ENCODE measurements at places on chromosomes 5 and 9. TPM values are rescaled to one million over a fixed set of nuclear protein-coding genes. Genes with fewer than 3 reads are reported as not detected.

GRCh38 chr9:87592554-87593358 is 95.1 kb downstream of the DAPK1 start:
- H3K27ac ChIP-seq: peak overlapping the region; percentile 57
- H3K27me3 ChIP-seq: no peaks in the 10 kb centered on the region
- H3K4me1 ChIP-seq: peaks cover 9% of the 10 kb centered on the region
- DNase-seq: peak; percentile 73

GRCh38 chr9:122318284-122318683 is 52.5 kb upstream of the PTGS1 start:
- H3K27me3 ChIP-seq: no peaks in the 10 kb centered on the region
- no peaks in the 10 kb centered on the region for H3K4me1 ChIP-seq
- no peaks in the 10 kb centered on the region for H3K36me3 ChIP-seq
- DNase-seq: peak; percentile 37
- H3K4me3 ChIP-seq: no peak overlapping the region

DNA sequence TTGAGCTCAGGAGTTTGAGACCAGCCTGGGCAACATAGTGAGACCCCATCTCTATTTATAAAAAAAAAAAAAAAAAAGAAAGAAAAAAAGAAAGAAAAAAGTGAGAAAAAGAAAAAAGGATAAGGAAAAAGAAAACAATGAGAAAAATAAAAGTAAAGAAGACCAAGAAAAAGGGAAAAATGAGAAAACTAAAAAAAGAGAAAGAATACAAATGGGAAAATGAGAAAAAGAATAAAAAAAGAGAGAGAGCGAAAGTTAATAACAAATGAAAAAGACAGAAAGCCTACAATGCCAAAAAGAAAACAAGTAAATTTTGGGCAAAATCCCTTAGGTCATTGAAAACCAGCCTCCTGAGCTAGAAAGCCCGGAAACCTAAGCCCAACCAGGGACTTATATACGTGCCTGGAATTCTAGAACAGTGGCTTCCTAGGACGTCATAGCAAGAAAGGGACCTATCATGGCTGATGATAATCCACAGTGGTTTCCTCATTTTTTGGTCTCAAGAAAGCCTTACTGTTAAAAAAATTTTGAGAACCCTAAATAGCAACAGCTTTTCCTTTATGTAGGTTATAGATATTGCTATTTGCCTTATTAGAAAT is 131.7 kb upstream of the CLINT1 start:
- no peak overlapping the region for H3K27ac ChIP-seq
- no peaks in the 10 kb centered on the region for H3K27me3 ChIP-seq
- H3K36me3 ChIP-seq: no peaks in the 10 kb centered on the region
- no peak overlapping the region for H3K4me3 ChIP-seq
- DNase-seq: no peak

DNA sequence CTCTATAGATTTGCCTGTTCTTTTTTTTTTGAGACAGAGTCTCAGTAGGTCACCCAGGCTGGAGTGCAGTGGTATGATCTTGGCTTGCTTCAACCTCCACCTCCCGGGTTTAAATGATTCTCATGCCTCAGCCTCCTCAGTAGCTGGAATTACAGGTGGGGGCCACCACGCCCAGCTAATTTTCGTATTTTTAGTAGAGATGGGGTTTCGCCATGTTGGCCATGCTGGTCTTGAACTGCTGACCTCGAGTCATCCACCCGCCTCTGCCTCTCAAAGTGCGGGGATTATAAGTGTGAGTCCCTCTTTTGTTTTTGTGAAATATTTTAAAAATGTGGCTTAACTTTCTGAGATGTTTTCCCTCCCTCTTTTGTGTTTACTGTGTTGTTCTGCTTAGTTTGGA is 29.2 kb downstream of the HSPA4 start:
- DNase-seq: no peak
- H3K4me3 ChIP-seq: no peak overlapping the region
- no peaks in the 10 kb centered on the region for H3K27me3 ChIP-seq

DNA sequence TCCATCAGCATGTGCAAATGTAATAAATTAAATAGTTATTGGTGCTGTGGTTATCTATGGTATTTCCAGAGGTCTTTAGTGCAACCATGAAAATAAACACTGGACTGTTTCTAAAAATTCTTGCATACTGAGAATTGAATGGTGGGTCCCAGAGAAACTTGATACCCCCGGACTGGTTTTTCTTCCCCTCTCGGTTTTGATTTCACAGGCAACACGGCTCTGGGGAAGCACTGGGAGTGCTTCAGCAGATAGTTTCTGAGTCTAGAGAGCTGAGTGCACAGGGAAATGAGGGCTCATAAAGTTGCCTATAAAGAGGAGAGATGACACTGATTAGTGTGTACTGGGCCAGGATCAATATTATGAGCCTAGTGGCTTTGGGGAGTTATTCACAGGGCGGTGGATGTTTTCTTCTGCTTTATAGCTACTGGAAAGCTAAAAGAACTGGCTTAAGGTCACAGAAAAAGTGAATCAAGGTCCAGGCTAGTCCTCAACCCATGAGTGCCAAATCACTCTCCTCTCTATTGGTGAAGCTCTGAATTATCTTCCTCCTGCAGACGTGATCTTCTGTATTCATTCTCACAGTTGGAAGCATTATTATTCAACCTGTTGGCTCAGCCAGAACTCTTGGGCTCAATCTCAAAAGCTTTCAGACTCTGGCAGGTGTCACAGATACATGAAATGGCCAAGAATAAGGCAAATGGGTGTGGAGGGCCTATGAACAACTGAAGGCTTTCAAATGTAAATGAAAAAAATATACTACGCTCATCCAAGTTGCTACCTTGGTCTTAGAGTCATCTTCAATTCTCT is 170.2 kb upstream of the HMHB1 start:
- no peaks in the 10 kb centered on the region for H3K36me3 ChIP-seq
- H3K4me1 ChIP-seq: no peaks in the 10 kb centered on the region
- no peaks in the 10 kb centered on the region for H3K27me3 ChIP-seq
- no peak overlapping the region for H3K27ac ChIP-seq

DNA sequence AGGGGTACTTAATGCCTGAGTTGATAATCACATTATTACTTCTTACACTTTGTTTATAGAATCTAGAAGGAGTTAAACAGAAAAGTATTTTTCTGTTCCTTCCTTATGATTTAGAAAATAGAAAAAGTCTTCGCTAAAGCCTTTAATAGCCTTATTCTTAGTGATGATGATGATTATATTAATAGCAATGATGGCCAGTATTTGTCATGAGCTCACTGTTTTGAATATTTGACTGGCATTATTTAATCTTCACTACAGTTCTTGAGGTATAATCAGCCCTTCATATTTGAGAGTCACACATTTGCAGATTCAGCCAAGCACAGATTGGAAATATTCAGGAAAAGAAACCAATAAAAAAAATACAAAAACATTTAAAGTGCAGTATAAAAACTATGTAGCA is 23.3 kb downstream of the NIPBL start:
- no peaks in the 10 kb centered on the region for H3K27me3 ChIP-seq
- DNase-seq: no peak
- no peaks in the 10 kb centered on the region for H3K4me1 ChIP-seq
- H3K36me3 ChIP-seq: no peaks in the 10 kb centered on the region

- H3K36me3 ChIP-seq: no peaks in the 10 kb centered on the region
Measured at GRCh38 chr5:141182248-141182647, at the start of gene PCDHB16. Gene PCDHB16 (plus strand): TSS chr5:141182387. CDS start chr5:141182560, 173 bp downstream.

DNA sequence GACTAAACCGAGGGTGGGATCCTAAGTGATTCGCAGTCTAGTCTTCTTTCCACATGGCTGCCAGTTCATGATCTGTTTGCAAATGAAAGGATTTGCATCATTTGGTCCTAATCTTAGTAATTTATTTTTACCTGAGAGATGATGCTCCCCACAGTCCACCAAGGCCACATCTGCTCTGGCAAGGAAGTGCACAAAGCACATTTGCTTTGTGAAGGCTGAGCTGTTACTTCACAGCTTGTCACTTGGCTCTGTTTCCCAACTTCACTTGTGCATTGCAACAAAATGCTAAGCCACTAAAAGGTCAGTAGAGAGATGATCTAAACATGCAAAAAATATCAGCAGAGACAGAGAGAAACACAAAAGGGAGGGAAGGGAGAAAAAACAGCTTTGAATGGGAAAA is 128.5 kb upstream of the VLDLR start:
- no peaks in the 10 kb centered on the region for H3K36me3 ChIP-seq
- no peaks in the 10 kb centered on the region for H3K4me1 ChIP-seq
- peak overlapping the region; percentile 31 for H3K27ac ChIP-seq
- no peaks in the 10 kb centered on the region for H3K27me3 ChIP-seq
- DNase-seq: peak; percentile 61
- no peak overlapping the region for H3K4me3 ChIP-seq

DNA sequence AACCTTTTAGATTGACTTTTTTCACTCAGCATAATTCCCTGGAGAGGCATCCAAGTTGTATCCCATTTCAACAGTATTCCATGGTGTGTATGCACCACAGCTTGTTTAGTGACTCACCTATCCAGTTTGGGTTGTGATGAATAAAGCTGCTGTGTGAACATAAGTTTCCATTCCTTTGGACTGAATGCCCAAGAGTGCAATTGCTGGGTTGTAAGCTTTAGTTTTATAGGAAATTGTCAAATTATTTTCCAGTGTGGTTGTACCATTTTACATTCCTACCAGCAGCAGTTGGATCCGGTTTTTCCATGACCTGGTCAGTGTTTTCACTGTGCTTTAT is 60.9 kb upstream of the TMED7 start:
- no peaks in the 10 kb centered on the region for H3K36me3 ChIP-seq
- no peak overlapping the region for H3K4me3 ChIP-seq
- no peak overlapping the region for H3K27ac ChIP-seq
- no peaks in the 10 kb centered on the region for H3K27me3 ChIP-seq
- no peak for DNase-seq

- H3K4me3 ChIP-seq: no peak overlapping the region
- no peaks in the 10 kb centered on the region for H3K27me3 ChIP-seq
- no peaks in the 10 kb centered on the region for H3K36me3 ChIP-seq
- DNase-seq: no peak
- no peak overlapping the region for H3K27ac ChIP-seq
- H3K4me1 ChIP-seq: no peaks in the 10 kb centered on the region
Measured at GRCh38 chr5:88093765-88094164, 174.9 kb downstream of the TMEM161B start.

GRCh38 chr5:116872986-116873385 is 298.4 kb upstream of the SEMA6A start:
- H3K4me3 ChIP-seq: no peak overlapping the region
- H3K4me1 ChIP-seq: no peaks in the 10 kb centered on the region
- H3K27me3 ChIP-seq: no peaks in the 10 kb centered on the region
- H3K27ac ChIP-seq: no peak overlapping the region

DNA sequence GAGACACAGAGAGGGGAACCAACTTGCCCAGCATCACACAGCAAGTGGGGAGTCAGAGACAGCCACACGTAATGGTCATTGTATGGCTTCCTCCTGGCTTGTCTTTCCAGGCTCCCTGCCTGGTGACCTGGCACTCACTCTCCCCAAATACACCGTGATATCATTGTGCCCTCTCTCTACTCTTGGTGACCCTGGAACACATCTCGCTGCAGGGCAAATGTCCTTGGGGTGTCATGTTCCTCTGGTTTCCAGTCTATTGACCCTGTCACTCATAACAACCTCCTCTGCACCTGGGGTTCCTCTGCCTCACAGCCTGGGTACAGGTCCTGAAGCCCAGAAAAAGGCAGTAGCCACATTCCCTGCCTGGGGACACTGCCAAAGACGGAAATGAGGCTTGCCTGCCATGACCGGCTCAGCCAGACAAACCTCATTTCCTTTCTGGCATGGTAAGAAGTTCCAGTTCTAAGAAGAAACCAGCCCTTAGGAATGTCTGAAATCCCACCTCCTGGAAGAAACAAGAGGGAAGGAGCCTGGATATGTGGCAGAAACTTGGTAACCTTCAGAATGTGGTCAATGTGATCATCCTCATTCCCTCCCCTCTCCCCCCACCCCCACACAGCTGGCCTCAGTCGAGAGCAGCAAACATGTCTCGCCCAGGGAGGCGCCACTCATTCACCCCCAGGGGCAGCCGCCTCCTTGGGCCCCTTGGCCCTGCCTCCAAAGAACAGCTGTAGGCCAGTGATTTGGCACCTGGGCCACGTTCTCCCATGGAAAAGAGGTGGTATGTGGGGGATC is 30.6 kb upstream of the SMU1 start:
- H3K36me3 ChIP-seq: no peaks in the 10 kb centered on the region
- peak; percentile 41 for DNase-seq
- no peaks in the 10 kb centered on the region for H3K27me3 ChIP-seq
- peak overlapping the region; percentile 78 for H3K27ac ChIP-seq
- H3K4me1 ChIP-seq: peaks cover 6% of the 10 kb centered on the region
- H3K4me3 ChIP-seq: no peak overlapping the region

- peaks cover 3% of the 10 kb centered on the region for H3K4me1 ChIP-seq
- H3K27ac ChIP-seq: no peak overlapping the region
- no peak for DNase-seq
- no peaks in the 10 kb centered on the region for H3K27me3 ChIP-seq
Measured at GRCh38 chr5:135271533-135272310, 127.3 kb downstream of the MACROH2A1 start.

GRCh38 chr9:112970939-112971338 is 41.1 kb downstream of the ZNF883 start:
- no peaks in the 10 kb centered on the region for H3K36me3 ChIP-seq
- no peaks in the 10 kb centered on the region for H3K27me3 ChIP-seq
- no peak for DNase-seq
- H3K27ac ChIP-seq: no peak overlapping the region

DNA sequence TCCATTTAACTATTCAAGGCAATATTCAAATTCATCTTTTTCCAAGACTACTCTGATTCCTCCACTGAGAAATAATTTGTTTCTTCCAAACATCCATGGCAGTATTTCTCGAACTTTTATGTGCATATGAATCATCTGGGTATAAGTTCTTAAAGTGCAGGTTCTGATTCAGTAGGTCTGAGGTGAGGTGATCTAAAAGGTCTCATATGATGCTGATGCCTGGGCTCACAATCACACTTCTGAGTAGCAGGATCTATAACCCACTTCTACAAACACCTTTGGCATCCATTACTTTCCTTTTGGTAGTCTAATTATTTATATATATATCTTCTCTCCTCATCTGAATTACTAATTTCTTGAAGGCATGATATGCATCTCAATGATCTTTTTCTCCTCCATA is 7.2 kb downstream of the ERP44 start:
- H3K4me3 ChIP-seq: no peak overlapping the region
- no peak overlapping the region for H3K27ac ChIP-seq
- H3K27me3 ChIP-seq: no peaks in the 10 kb centered on the region
- no peaks in the 10 kb centered on the region for H3K36me3 ChIP-seq
- H3K4me1 ChIP-seq: no peaks in the 10 kb centered on the region

DNA sequence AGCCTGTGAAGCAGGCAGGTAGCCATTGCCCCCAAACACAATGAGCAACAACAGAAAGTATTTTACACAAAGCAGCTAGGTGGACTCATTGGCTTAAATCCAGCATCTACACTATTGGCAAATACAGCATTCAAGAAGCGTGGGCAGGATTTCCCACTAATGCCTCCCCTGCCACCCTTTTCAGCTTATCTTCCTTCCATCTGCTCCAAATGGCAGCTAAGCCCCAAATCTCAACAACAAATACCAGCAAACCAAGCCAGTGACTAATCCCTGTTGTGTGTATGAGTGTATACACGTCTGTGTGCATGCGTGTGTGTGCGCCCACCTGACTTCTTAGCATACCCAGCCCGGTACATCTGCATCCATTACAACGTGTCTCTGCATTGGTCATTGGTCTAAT is 151.2 kb upstream of the WWC1 start:
- no peaks in the 10 kb centered on the region for H3K4me1 ChIP-seq
- H3K36me3 ChIP-seq: no peaks in the 10 kb centered on the region
- no peak overlapping the region for H3K27ac ChIP-seq
- no peak overlapping the region for H3K4me3 ChIP-seq

The CYSRT1 gene
- not detected for total RNA-seq

The SLCO4C1 gene
- total RNA-seq: 0.09 TPM

The PPP1R26 gene
- total RNA-seq: 15.9 TPM

The NUTM2F gene
- total RNA-seq: not detected

The IL4 gene
- not detected for total RNA-seq

The BTNL3 gene
- not detected for total RNA-seq

The SRP19 gene
- 59.0 TPM for total RNA-seq

The PCDHB5 gene
- 11.5 TPM for total RNA-seq

The SAXO1 gene
- total RNA-seq: 0.37 TPM

The RASGEF1C gene
- total RNA-seq: not detected

The ARHGEF37 gene
- total RNA-seq: 7.6 TPM

The FOXD4L4 gene
- total RNA-seq: 0.21 TPM

All from uterus (tissue), 4 donors.